ENCODE measurements at places on chromosomes 4 and X. TPM values are rescaled to one million over a fixed set of nuclear protein-coding genes. Genes with fewer than 3 reads are reported as not detected.

The CFAP99 gene
- total RNA-seq: not detected

The PWWP3B gene
- 23.0 TPM for total RNA-seq

The DCAF8L2 gene
- total RNA-seq: not detected

The SMARCA1 gene
- 53.8 TPM for total RNA-seq

The PLP1 gene
- 41.8 TPM for total RNA-seq

The GABRG1 gene
- under 0.01 TPM for total RNA-seq

The NMU gene
- total RNA-seq: not detected

Data from skeletal muscle tissue (tissue), 5 donors.